Liver (tissue), 10 donors: ENCODE measurements at places on chromosomes 11 and 22. TPM values are rescaled to one million over a fixed set of nuclear protein-coding genes. Genes with fewer than 3 reads are reported as not detected.

BLID gene
- 0.33 TPM for total RNA-seq

VWCE gene
- 3.3 TPM for total RNA-seq

TREH gene
- total RNA-seq: not detected

CDCA5 gene
- 0.17 TPM for total RNA-seq

CTSW gene
- 2.9 TPM for total RNA-seq

MYRF gene
- 6.5 TPM for total RNA-seq

GRCh38 chr11:65861165-65861505, 902 bp downstream of the MUS81 start:
- H3K4me1 ChIP-seq: peaks cover 21% of the 10 kb centered on the region
- no peak for DNase-seq
- H3K27me3 ChIP-seq: no peaks in the 10 kb centered on the region
- peak overlapping the region; percentile 81 for H3K27ac ChIP-seq
- peak overlapping the region; percentile 89 for H3K4me3 ChIP-seq

GRCh38 chr22:39601180-39601535, 30.6 kb downstream of the CACNA1I start:
- H3K36me3 ChIP-seq: no peaks in the 10 kb centered on the region
- H3K4me3 ChIP-seq: no peak overlapping the region
- H3K27ac ChIP-seq: no peak overlapping the region
- DNase-seq: no peak

DNA sequence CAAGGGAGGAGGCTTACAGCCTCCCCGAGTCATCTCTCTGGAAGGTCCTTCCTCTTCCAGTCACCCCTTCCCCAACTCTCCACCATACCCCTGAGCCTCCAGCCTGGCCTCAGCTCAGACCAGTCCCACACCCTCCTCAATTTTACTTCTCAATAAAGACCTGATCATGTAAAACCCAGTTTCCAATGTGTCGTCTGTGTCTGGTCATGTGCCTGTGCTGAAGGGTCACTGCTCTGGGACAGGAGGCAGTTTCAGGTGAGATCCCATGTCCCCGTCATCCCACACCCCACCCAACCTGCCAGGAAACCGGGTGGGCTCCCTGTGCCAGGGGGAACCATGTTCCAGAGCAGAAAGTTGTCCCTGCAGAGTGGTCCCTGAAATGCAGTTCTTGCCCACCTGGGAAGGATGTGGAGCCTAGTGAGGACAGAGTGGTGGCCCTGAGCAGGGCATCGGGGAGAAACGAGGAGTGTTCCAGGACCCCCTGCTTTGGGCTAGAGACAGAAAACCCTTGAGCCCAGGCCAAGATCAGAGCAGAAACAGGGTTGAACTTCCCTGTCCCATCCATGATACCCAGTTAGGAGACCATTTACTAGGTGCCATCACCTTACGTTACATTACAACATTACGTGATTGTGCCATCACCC, 19.4 kb downstream of the IGLL5 start:
- H3K27me3 ChIP-seq: peaks cover 3% of the 10 kb centered on the region
- H3K27ac ChIP-seq: no peak overlapping the region
- no peak overlapping the region for H3K4me3 ChIP-seq
- H3K36me3 ChIP-seq: no peaks in the 10 kb centered on the region
- no peak for DNase-seq

- H3K4me3 ChIP-seq: no peak overlapping the region
- H3K4me1 ChIP-seq: no peaks in the 10 kb centered on the region
- H3K27me3 ChIP-seq: no peaks in the 10 kb centered on the region
- no peak overlapping the region for H3K27ac ChIP-seq
- no peak for DNase-seq
Observed at GRCh38 chr11:2732261-2732939, 32.6 kb upstream of the KCNQ1OT1 start.

- no peak overlapping the region for H3K4me3 ChIP-seq
- no peak overlapping the region for H3K27ac ChIP-seq
- H3K4me1 ChIP-seq: peaks cover 4% of the 10 kb centered on the region
- DNase-seq: peak; percentile 76
- H3K27me3 ChIP-seq: no peaks in the 10 kb centered on the region
Observed at GRCh38 chr11:123261345-123262106, 66.5 kb upstream of the CLMP start.

DNA sequence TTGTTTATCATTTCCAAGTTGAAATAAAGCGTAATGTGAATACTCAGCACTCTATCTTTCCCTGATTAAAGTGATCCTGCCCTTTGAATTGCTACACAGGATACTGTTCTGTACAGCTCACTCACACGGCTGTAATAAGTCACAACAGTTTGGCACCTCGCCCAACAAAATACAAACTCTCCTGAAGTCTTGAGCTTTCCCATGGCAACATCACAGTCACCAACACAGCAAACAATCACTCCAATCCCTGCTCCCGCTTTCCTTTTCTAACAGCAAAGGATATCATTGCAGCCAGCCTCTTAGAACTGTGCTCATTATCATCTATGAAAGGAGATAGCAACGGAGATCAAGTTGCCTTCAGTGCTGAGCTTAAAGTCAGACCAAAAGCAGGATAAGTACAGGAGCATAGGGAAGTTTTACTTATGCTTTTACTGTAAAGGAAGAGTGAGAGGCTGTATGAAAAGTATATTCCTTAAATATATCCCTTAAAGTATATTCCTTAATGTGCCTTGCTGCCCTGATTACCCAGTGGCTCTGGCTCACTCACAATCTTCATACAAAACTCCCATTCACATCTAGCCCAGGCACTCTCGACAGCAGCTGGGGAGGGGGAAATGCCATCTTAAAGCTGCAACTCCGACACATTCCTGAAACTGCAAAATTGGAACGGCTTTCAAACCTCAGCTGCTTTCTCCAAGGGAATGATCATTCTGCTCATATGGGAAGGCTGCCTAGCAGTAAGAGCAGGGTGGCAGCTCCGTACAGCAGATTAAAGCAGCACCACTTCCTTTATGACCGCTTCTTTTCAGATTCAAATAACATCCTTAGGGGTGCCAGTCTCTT, 35.8 kb downstream of the MAML2 start:
- H3K4me1 ChIP-seq: no peaks in the 10 kb centered on the region
- H3K4me3 ChIP-seq: no peak overlapping the region
- peak; percentile 50 for DNase-seq
- no peaks in the 10 kb centered on the region for H3K36me3 ChIP-seq

GRCh38 chr11:61691380-61692156, 11.4 kb downstream of the DAGLA start:
- H3K27me3 ChIP-seq: no peaks in the 10 kb centered on the region
- no peak overlapping the region for H3K27ac ChIP-seq
- no peak for DNase-seq

DNA sequence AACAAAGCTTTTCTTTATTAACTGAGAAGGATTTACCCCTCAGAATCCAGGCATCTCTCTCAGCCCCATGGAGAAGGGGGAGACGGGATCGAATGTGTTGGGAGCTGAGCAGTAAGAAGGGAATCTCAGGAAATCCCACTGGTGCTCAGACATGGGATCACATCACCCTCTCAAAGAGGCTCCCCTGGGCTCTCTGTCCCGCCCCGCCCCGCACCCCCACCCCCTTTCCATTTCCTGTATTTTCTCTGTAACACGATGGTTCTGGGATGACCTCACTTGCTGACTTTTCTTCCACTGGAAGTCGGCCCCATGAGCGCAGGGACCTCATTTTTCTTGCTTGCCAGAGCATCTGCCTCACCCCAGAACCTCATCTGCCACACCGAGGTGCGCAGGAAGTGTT, 100.0 kb downstream of the RPS6KA4 start:
- DNase-seq: no peak
- H3K36me3 ChIP-seq: no peaks in the 10 kb centered on the region
- no peak overlapping the region for H3K27ac ChIP-seq
- no peak overlapping the region for H3K4me3 ChIP-seq
- no peaks in the 10 kb centered on the region for H3K27me3 ChIP-seq

DNA sequence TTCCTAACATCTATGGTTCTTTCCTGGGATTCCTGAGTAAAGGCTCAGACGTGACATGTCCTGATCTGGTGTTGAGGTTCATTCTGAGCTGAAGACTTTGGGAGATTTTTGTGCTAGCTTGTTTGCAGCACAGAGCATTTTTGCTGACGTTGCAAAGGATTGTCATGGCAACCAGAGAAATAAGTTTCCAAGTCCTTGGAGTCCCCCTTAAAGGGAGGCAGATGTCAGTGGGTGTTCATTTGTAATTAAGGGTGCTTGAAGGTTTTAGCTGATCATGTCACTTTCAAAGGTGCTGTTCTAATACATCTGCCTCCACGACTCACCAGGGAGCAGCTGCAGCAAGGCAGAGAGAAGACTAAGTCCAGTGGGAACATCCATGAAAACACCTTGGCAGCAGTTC, 5.4 kb upstream of the SYN3 start:
- DNase-seq: no peak
- no peak overlapping the region for H3K4me3 ChIP-seq
- H3K27ac ChIP-seq: no peak overlapping the region
- no peaks in the 10 kb centered on the region for H3K4me1 ChIP-seq

- H3K36me3 ChIP-seq: no peaks in the 10 kb centered on the region
- H3K27me3 ChIP-seq: no peaks in the 10 kb centered on the region
- no peak overlapping the region for H3K27ac ChIP-seq
- H3K4me3 ChIP-seq: no peak overlapping the region
- DNase-seq: no peak
Observed at GRCh38 chr11:91244912-91245311, 979.7 kb upstream of the FAT3 start.

GRCh38 chr11:47631473-47631872, 10.9 kb downstream of the MTCH2 start:
- H3K36me3 ChIP-seq: peaks cover 19% of the 10 kb centered on the region
- peaks cover 2% of the 10 kb centered on the region for H3K4me1 ChIP-seq
- H3K4me3 ChIP-seq: no peak overlapping the region
- no peak for DNase-seq

DNA sequence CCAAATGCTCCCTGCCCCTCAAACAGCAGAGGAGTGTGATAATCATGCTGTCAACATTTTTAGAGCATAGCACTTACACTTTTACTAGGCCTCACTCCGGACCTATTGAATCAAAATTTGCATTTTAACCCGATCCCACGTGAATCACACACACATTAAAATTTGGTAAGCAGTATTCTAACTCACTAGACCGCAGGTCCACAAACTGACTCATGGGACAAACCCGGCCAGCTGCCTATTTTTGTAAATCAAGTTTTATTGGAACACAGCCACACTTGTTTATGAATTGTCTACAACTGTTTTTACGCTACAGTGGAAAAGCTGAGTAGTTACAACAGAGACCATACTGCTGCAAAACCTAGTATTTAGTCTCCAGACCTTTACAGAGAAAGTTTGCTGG, 43.3 kb downstream of the SNX19 start:
- peaks cover 33% of the 10 kb centered on the region for H3K36me3 ChIP-seq
- H3K4me1 ChIP-seq: no peaks in the 10 kb centered on the region
- no peak for DNase-seq
- H3K4me3 ChIP-seq: no peak overlapping the region
- H3K27ac ChIP-seq: no peak overlapping the region

- no peaks in the 10 kb centered on the region for H3K36me3 ChIP-seq
- H3K4me1 ChIP-seq: no peaks in the 10 kb centered on the region
- no peaks in the 10 kb centered on the region for H3K27me3 ChIP-seq
Observed at GRCh38 chr11:76392870-76393269, 11.7 kb downstream of the GVQW3 start.

DNA sequence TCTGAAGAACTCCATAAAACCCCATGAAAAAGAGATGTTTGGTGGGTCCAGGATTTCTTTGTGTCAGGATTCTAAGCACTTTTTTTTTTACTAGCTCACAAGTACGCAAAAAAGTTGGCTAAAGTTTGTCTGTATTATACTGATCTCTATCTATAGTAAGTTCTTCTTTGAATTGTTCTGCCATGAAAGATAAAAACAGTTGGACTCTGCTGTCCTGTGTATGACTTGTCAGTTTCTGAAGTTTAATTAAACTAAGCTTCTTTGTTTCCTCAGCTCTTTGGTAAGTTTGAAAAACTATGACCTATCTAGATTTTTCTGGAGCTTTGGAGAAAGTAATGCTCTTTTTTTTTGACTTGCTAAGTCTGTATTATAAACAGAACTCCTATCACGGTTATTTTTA, 812.2 kb upstream of the LUZP2 start:
- H3K4me3 ChIP-seq: no peak overlapping the region
- no peak for DNase-seq
- no peaks in the 10 kb centered on the region for H3K36me3 ChIP-seq
- H3K27ac ChIP-seq: no peak overlapping the region
- no peaks in the 10 kb centered on the region for H3K4me1 ChIP-seq
- H3K27me3 ChIP-seq: no peaks in the 10 kb centered on the region

- H3K4me3 ChIP-seq: no peak overlapping the region
- no peak overlapping the region for H3K27ac ChIP-seq
- H3K4me1 ChIP-seq: no peaks in the 10 kb centered on the region
- peaks cover 5% of the 10 kb centered on the region for H3K27me3 ChIP-seq
- DNase-seq: no peak
Observed at GRCh38 chr11:3214420-3214699, 4.3 kb downstream of the MRGPRG start.

- no peaks in the 10 kb centered on the region for H3K4me1 ChIP-seq
- no peaks in the 10 kb centered on the region for H3K27me3 ChIP-seq
- H3K27ac ChIP-seq: peak overlapping the region; percentile 21
- H3K36me3 ChIP-seq: no peaks in the 10 kb centered on the region
- H3K4me3 ChIP-seq: no peak overlapping the region
Observed at GRCh38 chr11:128515086-128515485, 72.3 kb downstream of the ETS1 start.

- H3K27me3 ChIP-seq: no peaks in the 10 kb centered on the region
- peak overlapping the region; percentile 2 for H3K27ac ChIP-seq
- H3K4me1 ChIP-seq: peaks cover 6% of the 10 kb centered on the region
Observed at GRCh38 chr11:67564230-67564629, 19.4 kb upstream of the GSTP1 start.

DNA sequence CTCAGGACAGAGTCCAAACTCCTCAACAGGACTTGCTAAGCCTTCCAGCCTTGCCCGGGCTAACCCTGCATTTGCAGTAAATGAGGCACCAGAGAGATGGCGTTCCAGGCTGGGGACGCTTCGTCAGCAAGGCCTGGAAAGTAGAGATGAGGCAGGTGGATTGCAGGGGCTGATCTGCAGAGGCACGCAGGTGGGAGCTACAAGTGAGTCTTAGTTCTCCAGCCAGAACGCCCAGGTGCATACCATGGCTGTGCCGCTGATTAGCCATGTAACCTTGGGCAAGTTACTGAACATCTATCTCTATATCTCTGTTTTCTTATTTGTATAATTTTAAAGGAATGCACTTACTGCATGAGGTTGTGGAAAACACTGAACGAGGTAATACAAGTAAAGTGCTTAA, 52.7 kb upstream of the BARX2 start:
- peaks cover 9% of the 10 kb centered on the region for H3K4me1 ChIP-seq
- H3K4me3 ChIP-seq: no peak overlapping the region
- H3K36me3 ChIP-seq: no peaks in the 10 kb centered on the region

DNA sequence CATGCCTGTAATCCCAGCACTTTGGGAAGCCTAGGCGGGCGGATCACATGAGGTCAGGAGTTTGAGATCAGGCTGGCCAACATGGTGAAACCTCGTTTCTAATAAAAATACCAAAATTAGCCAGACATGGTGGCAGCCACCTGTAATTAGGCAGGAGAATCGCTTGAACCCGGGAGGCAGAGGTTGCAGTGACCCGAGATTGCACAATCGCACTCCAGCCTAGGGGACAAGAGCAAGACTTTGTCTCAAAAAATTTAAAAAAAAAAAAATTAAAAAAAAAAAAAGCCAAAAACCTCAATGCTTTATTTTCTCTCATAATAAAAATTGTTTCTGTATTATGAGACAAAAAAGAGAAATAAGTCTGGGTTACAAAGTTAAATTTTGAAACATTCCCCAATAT, 54.2 kb downstream of the RDX start:
- H3K4me1 ChIP-seq: no peaks in the 10 kb centered on the region
- DNase-seq: no peak
- H3K27ac ChIP-seq: no peak overlapping the region
- H3K27me3 ChIP-seq: no peaks in the 10 kb centered on the region
